ENCODE measurements at places on chromosomes 11 and 22.

DNA sequence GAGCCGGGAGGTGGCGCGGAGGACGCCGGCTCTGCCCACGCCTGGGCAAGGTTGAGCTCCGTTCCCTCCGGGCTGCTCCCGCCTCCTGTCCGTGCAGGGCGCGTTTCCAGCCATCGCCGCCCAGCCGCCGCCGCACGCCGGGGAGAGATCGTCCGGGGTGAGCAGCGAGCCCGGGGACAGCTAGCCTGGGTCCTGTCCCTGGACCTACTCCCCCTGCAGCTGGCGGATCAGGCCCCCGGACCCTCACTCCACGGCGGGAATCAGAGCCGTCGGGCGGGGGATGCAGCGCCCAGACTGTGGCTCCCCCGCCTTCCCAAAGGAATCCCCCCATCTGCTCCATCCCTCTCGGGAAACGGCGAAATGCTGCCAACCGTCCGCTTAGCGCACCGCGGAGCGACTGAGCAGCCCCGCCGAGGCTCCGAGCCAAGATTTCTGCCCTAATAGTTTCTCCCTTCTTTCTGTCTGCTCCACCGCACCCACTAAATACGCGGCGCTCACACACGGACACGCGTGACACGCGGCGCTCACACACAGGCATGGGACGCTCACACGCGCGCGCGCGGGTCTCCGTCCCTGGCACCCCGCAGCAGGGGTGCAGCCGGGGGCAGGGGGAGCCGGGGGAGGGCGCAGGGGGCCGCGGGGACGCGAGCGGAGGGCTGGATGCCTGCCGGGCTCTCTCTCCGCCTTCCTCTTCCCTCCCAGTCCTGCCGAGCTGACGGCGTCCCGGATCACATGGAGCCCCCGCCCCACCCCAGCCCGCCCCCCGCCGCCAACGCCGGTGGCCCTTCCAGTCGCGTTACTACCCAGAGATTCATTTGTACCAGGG is at the start of gene KCNJ5:
KCNJ5 (plus strand) TSS at position 814 of the 826 bp plus-strand sequence. CDS start 19,918 bp downstream, outside the sequence.
- no peak for DNase-seq

- no peak for DNase-seq
Measured at GRCh38 chr11:32438866-32439489, 3.6 kb upstream of the WT1 start.

DNA sequence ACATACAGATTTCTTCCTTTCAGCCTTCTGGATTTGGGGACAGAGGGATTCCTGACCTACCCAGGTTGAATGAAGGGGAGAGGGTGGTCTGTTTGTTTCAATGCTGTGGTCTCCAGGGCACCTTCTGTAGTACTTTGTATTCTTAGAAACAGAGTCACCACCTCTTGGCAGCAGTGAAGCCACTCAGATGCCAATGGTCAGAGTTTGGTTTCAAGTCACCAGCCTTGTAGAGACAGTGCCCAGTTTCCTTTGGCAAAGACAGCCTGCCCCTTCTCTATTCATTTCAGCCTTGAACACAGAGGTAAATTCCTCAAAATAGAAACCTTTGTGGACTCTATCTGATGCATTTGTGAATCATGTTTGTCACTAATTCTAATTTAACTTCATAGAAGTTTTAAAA is 111.7 kb upstream of the RASSF10 start:
- DNase-seq: no peak

DNA sequence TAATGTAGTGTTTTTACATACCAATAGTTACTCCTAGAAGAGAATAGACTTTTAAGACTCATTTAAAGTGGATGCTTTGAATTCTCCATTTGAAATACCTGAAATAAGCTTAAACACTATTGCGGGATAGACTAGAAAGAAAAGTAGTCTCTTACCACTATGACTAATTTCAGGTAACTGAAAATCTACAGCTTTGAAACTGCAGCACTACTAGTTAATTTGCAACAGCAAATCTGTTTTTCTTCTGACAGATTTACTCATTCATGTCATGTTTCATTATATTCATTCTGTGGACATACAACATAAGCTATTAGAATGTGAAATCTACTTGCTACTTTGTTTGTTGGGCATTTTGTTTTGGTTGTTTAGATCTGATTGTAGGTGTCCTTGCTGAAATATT is 153.6 kb downstream of the MAML2 start:
- DNase-seq: no peak

DNA sequence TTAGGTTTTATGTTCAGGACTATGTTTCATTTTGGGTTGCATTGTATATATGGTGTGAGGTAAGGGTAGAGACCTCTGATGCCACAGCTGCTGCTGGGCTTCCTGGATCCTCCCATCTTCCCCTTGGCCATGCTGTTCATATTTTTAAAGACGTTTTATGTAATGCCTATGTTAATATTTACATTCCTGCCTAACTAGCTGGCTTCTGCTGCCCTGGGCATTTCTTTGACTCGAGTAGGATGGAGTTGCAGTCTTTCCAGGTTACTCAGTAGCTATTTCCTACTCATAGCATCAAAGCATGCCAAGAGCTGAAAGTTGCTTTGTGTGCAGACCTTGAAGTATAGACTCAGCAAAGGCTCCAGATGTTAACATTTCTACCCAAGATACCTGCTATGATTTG is 220.5 kb upstream of the CADM1 start:
- no peak for DNase-seq

DNA sequence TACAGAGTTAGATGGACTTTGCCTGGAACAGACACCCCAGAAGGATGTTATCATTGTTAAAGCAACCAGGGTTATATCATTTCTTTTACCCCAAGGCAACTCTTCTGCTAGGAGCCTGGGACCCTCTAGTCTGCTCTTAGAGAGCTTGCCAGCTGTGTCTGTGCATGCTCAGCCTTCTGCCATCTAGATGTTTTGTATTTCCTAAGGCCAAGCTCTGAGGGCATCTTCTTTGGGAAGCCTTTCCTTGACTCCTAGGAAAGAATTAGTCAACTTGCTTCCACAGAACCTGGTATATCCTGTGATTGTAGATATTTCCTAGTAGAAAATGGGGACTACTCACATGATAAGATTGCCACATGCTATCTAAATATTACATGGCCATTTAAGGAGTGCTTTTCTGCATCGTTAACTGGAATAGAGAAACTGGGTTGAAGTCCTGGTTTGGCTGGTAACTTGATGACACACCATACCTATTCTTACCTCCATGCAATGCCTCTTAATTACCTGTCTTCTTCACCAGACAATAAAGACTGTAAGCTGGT is 87.6 kb downstream of the STIM1 start:
- no peak for DNase-seq
